ENCODE measurements at places on chromosomes 4 and X.

GRCh38 chr4:6217716-6218381, 17.5 kb upstream of the JAKMIP1 start:
- no peak for DNase-seq

GRCh38 chrX:1012678-1013300, 199.7 kb downstream of the CRLF2 start:
- no peak for DNase-seq

DNA sequence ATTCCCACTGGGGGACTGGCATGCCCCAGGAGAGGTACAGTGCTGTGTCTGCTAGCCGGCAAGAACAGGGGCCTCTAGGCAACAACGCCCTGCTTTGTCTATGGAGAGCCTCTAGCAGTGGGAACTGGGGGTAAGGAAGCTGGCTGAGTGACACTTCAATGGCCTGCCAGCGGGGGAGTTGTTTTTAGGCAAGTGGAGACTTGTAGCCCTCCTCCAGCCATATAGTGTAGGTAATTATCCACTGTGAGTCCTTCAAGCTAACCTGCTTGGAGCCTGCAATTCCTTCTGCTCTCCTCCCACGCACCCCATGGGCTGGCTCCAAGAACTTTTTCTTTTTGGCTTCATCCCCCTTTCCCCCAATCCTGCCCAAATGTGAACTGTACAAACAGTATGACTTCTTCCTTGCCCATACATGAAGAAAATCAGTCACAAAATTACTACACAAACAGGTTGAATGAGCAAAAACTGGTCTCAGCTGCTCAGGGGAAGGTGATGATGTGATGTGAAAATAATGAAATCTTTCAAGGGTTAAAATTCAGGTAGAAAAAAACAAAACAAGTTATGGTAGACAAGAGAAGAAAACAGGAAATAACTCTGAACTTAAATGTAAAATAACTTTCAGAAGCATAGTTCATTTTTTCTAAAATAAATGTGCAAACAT, 33.1 kb downstream of the LEF1 start:
- no peak for DNase-seq

DNA sequence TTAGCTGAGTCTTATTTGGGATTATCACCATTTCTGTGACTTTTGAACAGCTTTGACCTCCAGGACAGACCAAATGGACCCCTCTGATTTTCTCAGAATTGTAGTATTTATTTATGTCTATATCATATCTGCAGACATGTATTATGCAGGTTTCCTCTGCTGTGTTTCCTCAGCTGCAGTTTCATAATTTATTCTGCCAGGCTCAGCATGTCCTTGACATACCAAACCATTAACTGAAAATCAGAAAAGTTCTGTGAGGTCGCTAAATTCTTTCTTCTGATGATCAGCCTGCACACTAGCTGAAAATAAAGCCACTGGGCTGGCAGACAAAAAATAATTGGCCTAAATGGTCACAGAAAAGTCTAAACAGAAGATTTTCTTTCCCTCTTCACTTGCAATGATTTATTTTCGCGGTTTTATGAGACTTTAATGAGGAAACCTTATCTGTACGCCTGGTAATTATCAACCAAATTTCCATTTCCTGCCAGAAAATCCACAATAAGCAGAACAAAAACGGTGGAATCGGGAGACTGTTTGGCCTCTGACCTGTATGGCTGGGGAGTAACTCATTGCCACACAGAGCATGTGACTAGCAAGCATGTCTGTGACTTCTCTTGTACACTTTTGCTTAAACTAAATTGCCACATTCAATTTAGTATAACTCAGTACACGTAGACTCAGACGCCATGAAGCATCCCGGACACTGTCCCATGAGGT, 150.9 kb downstream of the ENPP6 start:
- DNase-seq, result no peak

GRCh38 chr4:38757945-38758600, 24.7 kb downstream of the TLR10 start:
- no peak for DNase-seq

- no peak for DNase-seq
Observed at GRCh38 chrX:152276277-152276676, 137.9 kb upstream of the MAGEA10 start.

- DNase-seq, result no peak
Observed at GRCh38 chrX:139831017-139831416, 101.8 kb downstream of the ATP11C start.

DNA sequence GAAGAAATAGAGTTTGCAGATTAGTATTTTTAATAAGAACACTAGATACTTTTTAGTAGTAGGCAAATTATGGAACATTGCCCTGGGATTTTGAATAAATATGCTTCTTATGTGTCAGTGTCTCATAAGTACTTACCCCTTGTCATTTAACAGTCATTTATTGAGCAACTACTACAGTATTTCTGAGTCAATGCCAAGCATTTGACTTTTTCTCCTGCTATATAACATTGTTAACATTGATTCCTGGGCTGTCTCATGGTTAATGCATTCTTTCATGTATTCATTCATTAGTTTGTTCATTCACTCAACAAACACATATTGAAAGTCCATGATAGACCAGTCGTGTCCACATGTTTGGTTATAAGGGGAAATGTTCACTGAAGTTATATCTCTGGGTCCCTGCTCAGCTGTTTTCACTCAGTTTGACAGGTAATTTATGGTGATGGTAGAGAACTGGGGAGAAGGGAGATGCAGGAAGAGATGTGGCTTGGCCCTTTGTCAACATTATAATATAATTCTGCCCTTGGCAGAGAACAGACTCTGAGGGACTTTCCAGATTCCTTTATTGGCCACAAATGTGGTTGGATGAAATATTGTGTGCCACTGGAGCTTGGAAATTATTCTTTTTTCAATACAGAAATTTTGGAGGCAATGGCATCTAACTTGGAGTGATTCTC, 49.8 kb downstream of the OSTC start:
- DNase-seq, result no peak

GRCh38 chr4:81557306-81557705, 85.6 kb upstream of the RASGEF1B start:
- no peak for DNase-seq

DNA sequence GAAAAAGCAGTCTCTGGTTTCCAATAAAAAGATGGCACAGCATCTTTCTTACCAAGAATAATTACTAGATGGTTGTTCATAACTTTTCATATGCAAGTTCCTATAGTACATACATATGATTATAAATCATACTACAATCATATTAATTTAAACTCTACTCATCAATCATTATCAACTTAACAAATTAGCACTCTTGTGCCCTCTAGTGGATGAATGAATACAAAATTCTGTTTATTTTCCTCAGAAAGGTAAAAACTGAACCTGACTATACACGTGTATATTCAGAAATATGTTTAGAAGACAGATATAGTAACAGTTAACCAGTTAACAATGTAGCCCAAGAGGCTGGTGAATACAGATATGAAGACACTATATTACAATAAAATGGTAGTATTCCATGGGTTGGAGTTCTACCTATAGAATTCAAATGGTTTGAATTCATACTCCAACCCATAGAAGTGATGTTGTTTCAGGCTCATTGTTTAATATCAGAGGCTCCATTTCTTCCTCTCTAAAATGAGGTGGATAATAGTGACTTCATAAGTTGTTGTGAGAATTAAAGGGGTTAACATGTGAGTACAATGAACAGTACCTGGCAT, 100.0 kb downstream of the ADAMTS3 start:
- no peak for DNase-seq

DNA sequence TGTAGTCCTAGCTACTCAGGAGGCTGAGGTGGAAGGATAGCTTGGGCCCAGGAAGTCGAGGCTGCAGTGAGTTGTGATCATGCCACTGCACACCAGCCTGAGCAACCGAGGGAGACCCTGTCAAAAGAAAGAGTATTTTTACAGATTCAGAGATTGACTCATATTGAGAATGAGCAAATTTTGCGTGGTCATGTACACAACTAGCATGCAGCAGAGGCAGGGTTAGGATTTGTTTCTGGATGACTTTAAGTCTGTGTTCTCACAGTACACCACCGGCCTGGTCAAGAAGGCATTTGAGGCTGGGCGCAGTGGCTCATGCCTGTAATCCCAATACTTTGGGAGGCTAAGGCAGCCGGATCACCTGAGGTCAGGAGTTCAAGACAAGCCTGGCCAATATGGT, 44.8 kb upstream of the CBR4 start:
- DNase-seq, result no peak

DNA sequence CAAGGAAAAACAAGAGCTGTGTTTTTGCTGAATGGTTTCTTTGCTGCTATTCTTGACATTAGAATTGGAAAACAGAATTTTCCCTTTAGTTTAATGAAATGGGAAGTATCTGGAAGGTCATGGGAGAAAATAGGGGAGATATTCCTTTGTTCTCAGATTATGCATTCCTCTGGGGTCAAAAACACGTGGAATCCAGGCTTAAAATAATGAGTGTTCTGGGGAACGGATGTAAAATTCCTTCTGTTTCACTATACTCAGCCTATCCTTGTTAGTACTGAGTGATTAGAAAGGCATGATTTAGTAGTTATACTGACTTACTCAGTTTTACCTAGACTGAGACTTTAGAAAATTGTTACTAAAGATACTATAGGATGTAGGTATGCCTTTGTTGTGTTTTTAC, 107.3 kb downstream of the ARHGAP10 start:
- DNase-seq, result no peak

GRCh38 chr4:147731580-147732517, at the start of gene ARHGAP10:
Gene ARHGAP10 (plus strand): TSS chr4:147732088. CDS start chr4:147732302, 214 bp downstream.
- peak; percentile 85 for DNase-seq

DNA sequence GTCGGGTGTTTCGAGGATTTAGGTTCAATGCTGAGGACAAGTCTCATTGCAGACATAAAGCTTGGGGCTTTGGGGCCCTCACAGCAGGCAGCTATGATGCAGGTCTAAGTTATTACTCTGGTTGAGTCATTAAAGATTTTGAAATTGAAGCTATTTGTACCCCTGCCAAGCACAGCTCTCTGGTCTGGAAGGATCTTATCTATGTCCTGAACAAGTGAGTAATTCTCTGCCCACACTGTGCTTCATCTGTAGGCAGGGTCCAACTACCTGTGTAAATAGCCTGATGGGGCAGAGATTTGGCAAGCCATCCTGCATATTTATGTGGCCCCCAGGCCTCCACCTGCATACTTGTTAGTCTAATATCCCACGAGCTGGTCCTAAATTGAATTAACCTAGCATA, 41.4 kb upstream of the MAGEA4 start:
- DNase-seq, result peak; percentile 80

DNA sequence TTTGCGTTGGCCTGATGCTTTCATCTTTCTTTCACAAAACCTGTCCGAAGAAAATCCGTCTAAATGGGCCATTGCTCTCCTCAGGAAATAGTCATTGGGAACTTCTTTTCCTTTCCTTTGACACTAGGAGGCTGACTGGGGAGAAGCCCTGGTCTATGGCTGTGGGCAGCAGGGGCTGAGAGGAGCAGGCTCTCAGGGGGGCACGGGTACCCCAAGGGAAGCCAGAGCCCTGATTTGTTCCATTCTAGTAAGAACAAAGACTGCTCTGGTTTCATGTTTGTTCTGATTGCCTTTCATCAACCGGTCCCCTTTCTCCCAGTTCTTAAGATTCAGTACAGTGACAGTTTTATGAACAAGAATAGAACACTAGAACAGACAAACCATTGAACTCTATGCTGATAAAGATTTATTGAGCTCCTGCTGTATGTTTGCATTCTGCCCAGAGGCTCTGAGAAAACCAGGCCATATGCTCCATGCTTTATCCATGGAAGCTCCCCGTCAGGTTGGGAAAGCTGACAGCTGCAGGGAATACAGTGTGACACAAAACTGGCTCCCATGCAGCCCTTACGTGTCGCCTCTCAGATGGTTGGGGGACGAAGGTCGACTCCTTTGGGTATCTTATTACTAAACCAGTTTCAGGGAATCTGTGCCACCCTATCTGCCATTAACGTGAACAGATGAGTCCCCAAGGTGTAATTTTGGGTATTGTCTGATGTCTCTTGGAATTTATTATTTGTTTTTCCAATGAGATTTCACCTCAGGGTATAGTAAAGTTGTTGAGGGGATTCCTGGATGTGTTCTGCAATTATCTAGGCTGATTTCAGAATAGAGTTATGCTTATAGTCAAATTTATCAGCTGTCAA, 72.4 kb upstream of the MSANTD1 start:
- DNase-seq, result no peak

DNA sequence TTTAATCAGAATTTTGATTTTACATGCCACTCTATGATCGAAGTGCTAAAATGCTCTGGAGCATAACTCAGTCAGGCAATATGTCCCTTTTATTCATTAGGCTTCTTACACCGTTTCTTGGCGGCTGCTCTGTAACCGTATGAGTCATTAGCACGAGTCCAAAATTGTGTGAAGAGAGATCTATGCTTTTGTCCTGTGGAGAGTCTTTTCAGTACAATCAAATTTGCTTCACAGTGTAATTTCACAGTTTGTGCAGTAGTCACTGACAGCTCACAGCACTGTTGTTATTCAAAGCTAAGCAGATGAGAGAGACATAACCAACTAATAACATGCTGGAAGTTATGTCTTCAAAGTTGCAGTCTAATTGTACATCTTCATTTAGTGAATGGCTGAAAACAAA, 167.8 kb downstream of the PCDH10 start:
- DNase-seq, result peak; percentile 1

DNA sequence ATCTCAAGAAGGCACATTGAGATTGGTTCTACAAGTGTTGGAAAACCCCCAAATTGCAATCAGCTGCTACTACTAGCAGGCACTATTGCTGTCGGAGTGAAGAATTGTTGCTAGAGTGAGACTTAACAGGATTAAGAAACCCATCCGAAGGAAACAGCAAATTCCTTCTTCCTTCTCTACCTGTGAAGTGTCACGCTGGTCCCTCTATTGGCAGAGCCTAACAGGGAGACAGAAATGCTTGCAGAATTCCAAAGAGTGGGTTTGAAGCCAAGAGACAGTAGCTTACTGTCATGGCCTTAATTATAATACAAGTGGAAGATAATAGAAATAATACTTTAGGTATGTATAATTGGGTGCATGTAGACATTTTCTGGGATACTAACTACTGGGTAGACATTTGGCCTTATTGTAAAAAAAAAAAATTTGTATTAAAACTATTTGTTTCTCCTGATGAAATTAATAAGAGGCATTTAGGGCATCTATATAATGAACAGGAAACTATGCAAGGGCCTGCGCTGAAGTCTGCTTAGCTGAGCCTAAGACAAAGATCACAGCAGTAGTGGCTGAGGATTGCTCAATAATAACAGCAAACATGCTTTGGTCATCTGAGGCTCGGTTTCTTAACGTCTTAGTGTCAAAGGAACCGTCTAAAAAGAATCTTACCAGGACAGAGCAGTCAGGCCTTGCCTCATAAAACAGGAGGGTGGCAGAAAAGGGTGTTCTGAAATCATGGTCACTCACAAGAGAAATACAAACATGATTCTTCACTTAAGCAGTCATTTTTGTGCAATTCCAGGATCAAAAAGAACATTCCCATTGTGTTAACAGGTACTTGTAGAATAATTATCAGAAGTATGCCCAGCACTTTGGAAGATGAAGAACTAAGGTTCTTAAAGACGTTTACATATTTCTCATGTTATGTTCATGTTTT, 40.8 kb downstream of the FAM241A start:
- no peak for DNase-seq

DNA sequence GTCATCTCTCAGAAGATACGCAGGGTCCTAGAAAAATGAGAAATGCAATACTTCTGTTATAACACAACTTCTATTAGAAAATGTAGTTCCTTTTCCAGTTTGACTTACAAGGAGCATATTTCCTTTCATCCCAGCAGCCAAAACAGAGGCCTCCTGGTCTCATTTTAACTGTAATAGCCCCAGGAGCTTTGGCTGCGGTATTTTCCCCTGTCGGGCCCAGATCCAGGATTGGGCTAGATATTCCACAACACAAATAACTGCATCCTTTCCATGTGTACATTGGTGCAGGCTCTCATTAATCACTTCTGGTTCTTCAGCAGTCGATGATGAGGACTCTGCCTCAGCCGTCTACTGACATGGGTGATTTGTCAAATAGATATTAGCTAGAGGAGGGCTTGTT, 166.1 kb downstream of the TENM3 start:
- DNase-seq, result no peak

GRCh38 chr4:2935762-2936743, 27.2 kb downstream of the NOP14 start:
- peak; percentile 52 for DNase-seq

All from MG63 (cell line).